Esophagus squamous epithelium (tissue), 5 donors: ENCODE measurements at places on chromosomes 3 and 15. TPM values are rescaled to one million over a fixed set of nuclear protein-coding genes. Genes with fewer than 3 reads are reported as not detected.

The GOLGA8G gene
- total RNA-seq: not detected

The CLEC3B gene
- total RNA-seq: 28.8 TPM

The ALPK3 gene
- 1.8 TPM for total RNA-seq

The ADCY5 gene
- total RNA-seq: 17.4 TPM

The SLC22A13 gene
- total RNA-seq: not detected

The CCDC33 gene
- total RNA-seq: not detected

The CLDN16 gene
- 0.64 TPM for total RNA-seq

The SLC12A1 gene
- not detected for total RNA-seq

The DUOXA2 gene
- 20.6 TPM for total RNA-seq

The C3orf22 gene
- total RNA-seq: not detected

The CCDC39 gene
- not detected for total RNA-seq

The ST6GAL1 gene
- total RNA-seq: 6.0 TPM

The GOLGA8M gene
- not detected for total RNA-seq

The C3orf20 gene
- total RNA-seq: not detected

The ITPKA gene
- 0.57 TPM for total RNA-seq

The TEX9 gene
- total RNA-seq: 18.0 TPM

The IFT122 gene
- total RNA-seq: 14.6 TPM

The GOLGA8K gene
- not detected for total RNA-seq

The TERC gene
- total RNA-seq: 221 TPM

The SYNM gene
- 262 TPM for total RNA-seq

The DGKG gene
- total RNA-seq: 1.4 TPM

The WNT5A gene
- total RNA-seq: 90.4 TPM

The SEMA3F gene
- total RNA-seq: 112 TPM

The FBXO40 gene
- total RNA-seq: not detected

The SLC25A36 gene
- total RNA-seq: 23.2 TPM

The SLC38A3 gene
- total RNA-seq: not detected

The SOX14 gene
- total RNA-seq: not detected

The GPR27 gene
- total RNA-seq: 2.1 TPM

The DIS3L gene
- 24.8 TPM for total RNA-seq

The GTPBP8 gene
- total RNA-seq: 18.8 TPM

The WDR72 gene
- not detected for total RNA-seq

The ACOX2 gene
- total RNA-seq: 5.3 TPM

The KLHL18 gene
- total RNA-seq: 16.4 TPM

The IMPG2 gene
- not detected for total RNA-seq

The CYP8B1 gene
- not detected for total RNA-seq

The GPR160 gene
- 4.2 TPM for total RNA-seq

The C3orf70 gene
- 0.75 TPM for total RNA-seq

The DUOXA1 gene
- 104 TPM for total RNA-seq

The RBP2 gene
- not detected for total RNA-seq

The KNSTRN gene
- 11.3 TPM for total RNA-seq

The ASTE1 gene
- total RNA-seq: 5.0 TPM

The ADAMTS7 gene
- total RNA-seq: 0.42 TPM

The TUSC7 gene
- total RNA-seq: not detected

The HESX1 gene
- total RNA-seq: not detected
